ENCODE measurements at places on chromosomes 2 and 18.

DNA sequence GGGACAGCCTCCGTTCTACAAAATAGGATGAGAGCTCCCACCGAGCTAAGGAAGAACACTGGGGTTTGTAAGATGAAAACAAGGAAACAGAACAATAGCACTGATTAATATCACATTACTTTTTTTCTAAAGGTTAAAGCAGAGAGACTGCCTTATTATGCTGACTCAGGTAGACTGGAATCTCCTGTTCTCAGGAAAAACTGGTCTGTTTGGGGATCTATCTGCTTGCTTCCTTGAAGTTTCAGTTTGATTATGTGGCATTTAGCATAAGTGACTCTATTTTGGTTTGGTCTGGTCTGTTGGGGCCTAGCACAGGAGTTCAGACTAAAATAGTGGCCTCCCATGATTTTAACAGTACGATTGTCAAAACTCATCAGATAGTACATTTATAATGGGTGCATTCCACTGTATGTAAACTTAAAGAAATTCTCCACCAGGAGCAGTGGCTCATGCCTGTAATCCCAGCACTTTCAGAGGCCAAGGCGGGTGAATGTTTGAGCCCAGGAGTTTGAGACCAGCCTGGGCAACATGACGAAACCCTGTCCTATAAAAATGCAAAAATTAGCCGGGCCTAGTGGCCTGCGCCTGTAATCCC lies 64.1 kb upstream of the NDUFV2 start:
- no peak for DNase-seq

DNA sequence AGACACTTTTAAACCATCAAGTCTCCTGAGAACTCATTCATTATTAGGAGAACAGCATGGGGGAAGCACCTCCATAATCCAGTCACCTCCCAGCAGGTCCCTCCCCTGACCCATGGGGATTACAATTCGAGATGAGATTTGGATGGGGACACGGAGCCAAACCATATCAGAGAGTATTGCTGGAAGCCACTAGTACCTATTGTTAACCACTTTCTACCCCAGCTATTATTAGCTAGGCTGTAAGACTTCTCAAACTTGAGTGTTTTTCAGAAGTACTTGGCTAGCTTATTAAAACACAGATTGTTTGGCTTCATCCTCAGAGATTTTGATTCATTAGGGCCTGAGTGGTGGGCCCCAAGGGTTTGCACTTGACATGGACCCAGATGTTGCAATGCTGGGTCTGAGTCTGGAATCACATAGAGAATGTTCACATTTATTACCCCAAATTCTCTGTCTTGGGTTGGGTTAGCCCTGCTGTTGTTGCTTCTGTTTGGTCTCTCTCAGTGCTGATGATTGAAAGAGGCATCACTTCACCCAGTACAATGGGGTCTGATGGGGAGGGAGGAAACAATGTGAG lies 506.9 kb downstream of the DPP10 start:
- DNase-seq: no peak

DNA sequence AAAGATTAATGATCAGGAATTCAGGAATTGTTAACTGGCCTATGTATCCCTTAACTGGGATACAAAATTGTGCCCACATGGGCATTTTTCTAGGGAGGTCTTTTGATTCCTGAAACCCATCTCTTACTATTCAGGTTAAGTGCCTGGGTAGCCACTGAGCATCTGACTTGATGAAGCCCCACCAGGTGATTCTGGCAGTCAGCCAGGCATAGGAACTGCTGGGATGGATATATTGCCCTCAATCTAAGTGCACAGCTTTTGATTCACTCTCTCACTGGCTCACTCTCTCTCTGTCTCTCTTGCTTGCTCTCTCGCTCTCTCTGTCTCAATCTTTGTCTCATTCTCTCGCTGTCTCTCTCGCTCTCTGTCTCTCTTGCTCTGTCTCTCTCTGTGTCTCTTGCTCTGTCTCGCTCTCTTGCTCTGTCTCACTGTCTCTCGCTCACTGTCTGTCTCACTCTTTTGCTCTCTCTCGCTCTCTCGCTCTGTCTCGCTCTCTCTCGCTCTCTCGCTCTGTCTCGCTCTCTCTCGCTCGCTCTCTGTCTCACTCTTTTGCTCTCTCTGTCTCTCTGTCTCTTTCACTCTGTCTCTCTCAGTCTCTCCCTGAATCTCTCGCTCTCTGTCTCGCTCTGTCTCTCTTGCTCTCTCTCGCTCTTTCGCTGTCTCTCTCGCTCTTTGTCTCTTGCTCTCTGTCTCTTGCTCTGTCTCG lies 22.3 kb downstream of the INPP1 start:
- DNase-seq: no peak

DNA sequence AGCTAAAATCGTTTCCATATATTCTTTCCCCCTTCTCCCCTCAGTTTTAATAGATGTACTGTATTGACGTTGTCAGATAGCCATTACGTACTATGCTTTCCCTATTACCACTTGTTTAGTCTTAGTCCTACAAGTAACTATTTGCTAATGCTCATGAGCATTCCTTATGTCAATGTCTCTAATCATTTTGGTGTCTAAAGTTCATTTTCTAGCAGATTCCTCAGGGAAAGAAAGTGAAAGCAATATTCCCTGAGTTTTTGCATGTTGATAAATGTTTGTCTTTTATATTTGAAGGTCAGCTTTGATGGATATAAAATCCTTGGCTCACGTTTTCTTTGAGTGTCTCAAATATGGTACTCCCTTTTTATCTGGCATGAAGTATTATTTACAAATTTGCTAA lies 253.3 kb upstream of the STON1 start:
- DNase-seq: no peak

DNA sequence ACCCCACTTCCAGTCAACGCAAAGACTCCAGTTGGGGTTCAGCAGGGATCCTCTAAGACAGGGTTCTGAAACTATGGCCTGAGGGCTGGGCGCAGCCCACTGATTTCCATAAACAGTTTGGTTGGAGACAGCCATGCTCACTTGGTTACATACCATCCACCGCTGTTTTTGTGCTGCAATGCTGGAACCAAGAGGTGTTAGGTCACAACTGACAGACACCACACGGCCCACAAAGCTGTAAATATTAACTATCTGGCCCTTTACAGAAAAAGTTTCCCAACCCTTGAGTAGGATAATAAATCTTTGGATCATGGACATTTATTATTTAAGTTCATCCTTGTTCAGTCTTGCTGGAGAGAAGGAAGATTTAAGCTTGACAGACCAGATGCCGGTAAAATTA lies 8.4 kb upstream of the CD226 start:
- no peak for DNase-seq

GRCh38 chr2:231687133-231687852 lies 21.0 kb upstream of the PTMA start:
- no peak for DNase-seq

DNA sequence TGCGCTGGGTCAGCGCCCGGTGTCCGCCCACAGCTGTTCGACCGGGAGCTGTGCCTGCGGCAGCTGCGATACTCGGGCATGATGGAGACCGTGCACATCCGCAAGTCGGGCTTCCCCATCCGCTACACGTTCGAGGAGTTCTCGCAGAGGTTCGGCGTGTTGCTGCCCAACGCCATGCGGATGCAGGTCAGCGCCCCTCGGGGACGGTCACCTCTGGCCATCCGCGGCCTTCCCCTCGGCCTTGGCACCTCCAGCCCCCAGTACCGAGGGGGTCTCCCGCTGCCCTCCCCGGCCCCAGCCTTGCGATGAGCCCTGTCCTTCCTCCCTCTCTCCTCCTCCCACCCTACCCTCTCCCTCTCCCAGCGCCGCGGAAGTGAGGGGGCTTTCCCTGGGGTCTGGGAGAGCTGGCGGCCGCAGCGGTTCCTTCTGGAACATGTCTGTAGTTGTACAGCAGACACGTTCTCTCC lies 53.2 kb upstream of the GPR17 start:
- DNase-seq: no peak

GRCh38 chr2:232460171-232460570 lies 4.2 kb downstream of the ALPI start:
- DNase-seq: no peak

GRCh38 chr18:23401400-23402347 lies 51.4 kb upstream of the RIOK3 start:
- peak; percentile 47 for DNase-seq

DNA sequence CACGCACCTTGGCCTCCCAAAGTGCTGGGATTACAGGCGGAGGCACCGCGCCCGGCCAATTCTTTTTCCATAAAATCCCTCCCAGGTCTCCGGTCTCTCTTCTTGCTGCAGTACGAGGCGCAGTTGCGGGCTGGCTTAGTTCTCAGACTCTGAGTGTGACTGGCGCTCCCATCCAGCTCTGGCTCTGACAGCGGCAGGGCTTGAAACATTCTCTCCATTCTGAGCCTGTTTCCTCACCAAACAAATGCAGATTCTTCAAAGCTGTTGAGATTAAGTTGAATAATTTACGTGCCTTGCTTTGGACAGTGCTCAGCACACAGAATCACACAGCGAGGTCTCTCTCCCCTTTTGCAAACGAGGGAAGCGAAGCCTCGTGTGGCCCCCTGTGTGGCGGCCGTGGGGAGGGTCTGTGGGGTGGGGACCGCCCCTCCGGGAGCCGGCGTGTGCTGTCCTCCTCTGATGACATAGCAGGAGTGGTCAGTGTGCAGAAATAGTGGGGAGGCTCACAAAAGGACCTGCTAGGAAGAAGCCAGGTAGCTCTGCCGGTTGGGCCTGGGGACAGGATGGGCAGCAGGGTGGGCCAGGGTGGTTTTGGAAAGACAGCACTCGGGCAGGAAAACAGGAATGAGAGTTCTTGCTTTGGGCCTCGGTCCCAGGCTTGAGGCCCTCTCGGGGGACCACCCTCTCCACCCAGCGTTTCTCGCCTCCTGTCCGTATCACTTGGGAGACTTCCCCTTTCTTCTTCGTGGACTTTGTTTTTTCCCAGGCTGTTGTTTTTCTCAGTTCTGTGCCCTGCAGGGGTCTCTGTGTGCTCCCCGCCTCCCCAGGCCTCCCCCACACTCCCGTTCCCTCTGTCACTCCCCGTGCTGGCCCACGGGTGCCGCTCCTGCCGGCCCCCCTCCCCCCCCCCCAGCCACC lies 75.0 kb downstream of the KCNG2 start:
- no peak for DNase-seq

- DNase-seq: no peak
These were observed 110.2 kb upstream of the CDH2 start for GRCh38 chr18:28287146-28287545.

- DNase-seq: no peak
These were observed 10.3 kb upstream of the ZBTB7C start for GRCh38 chr18:48419277-48420022.

DNA sequence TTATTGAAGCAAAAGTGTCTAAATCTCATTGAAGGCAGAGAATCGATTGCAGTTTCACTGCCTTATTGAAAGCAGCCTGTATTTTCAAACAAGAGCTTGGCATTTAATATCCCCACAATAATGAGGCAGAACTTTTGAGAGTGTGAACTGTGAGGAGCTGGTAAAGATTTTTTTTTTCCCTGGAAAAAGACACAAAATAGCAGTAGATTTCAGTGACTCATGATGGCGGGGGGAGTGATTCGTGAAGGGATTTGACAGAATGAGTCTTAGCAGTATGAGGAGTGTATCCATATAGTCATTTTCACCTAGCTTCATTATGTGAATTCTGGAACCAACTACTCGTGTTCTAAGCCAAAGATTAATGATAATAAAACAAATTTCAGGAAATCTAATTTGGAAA lies 242.9 kb downstream of the ARL6IP6 start:
- DNase-seq: no peak

DNA sequence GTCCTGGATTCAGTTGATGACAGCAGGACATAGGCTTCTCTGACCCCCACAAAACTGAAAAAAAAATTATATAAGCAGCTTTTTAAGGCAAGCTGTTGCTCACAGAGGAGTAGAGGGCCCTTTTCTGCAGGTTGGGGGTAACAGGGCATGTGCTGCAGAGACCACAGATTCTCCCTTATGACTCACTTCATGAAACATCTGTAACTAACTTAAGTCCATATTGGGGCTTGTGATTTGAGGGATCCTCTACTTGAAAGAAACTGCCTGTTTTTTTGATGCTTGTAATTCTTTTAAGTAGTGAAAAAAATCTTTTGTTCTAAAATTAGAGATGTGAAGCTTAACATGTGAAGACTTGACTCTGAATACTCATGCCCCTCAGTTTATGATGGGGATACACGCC lies 33.4 kb downstream of the XRCC5 start:
- DNase-seq: no peak

DNA sequence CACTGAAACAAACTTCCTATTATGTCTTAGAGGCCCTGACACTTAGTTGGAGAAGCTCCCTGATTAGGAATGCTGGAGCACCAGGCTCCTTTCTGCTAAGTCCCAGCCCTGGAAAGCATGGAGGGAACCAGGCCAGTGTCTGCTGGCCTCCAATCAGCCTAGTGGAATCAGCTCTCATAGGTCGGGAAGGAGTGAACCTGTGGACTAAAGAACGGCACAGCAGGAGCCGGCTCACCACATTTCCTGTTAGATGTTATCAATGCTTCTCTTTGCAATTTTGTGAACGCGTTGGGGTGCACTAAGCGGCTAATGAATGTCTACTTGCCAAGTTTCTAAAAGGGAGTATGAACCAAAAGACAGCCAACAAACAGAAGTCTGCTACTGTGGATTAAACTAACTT lies 296.6 kb downstream of the NAPG start:
- no peak for DNase-seq

GRCh38 chr18:56652802-56653201 lies 1.6 kb downstream of the WDR7 start:
- DNase-seq: no peak

GRCh38 chr2:172968061-172968469 lies 107.6 kb upstream of the MAP3K20 start:
- DNase-seq: no peak

GRCh38 chr18:53686965-53687364 lies 537.5 kb downstream of the MBD2 start:
- DNase-seq: no peak

GRCh38 chr2:43714164-43714563 lies 37.9 kb upstream of the C1GALT1C1L start:
- DNase-seq: peak; percentile 19

GRCh38 chr2:133841900-133842299 lies 273.6 kb upstream of the NCKAP5 start:
- DNase-seq: peak; percentile 96

GRCh38 chr2:109427661-109428091 lies 186.1 kb downstream of the SEPTIN10 start:
- DNase-seq: no peak

- DNase-seq: no peak
These were observed 9.9 kb downstream of the COL3A1 start for GRCh38 chr2:188984065-188984491.

GRCh38 chr2:237184192-237184918 lies 98.7 kb downstream of the COPS8 start:
- peak; percentile 53 for DNase-seq

- no peak for DNase-seq
These were observed 1246.6 kb upstream of the LRRTM1 start for GRCh38 chr2:81551040-81551634.
